ENCODE measurements at places on chromosomes 6 and 20.
A peak's percentile ranks its signal among the peaks of the same experiment; 100 is the strongest.

GRCh38 chr20:31751126-31751525 lies 12.0 kb downstream of the TPX2 start:
- DNase-seq: no peak

GRCh38 chr20:51528263-51529027 lies 14.1 kb downstream of the NFATC2 start:
- no peak for DNase-seq

GRCh38 chr20:6360766-6361165 lies 237.9 kb upstream of the FERMT1 start:
- no peak for DNase-seq

- no peak for DNase-seq
Measured at GRCh38 chr6:49468042-49468441, 4.9 kb downstream of the CENPQ start.

GRCh38 chr6:133730881-133731280 lies 158.0 kb upstream of the TCF21 start:
- DNase-seq: no peak

DNA sequence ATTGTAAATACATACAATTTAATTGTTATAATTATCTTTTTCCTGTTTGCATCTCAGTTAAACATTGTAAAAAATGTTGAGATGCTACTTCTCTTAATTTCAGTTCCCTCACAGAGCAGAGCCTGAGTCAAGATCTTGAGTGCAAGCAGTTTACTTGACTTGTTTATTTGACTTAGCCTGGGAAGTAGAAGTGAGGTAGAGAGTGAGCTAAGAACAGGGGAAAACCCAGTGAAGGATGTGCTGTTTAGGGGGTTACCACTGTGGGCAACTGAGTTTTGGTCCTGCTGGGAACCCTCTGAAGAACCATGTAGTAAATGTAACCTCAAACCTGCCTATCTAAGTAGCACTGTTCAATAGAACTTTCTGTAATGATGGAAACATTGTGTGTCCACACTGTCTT lies 495.2 kb upstream of the FLRT3 start:
- DNase-seq: no peak

GRCh38 chr6:132713352-132714134 lies at the start of gene VNN1:
Gene VNN1 (minus strand): TSS chr6:132714055. CDS start chr6:132714035, 20 bp downstream.
- DNase-seq: no peak

- no peak for DNase-seq
Measured at GRCh38 chr6:885051-885590, 192.2 kb upstream of the EXOC2 start.

DNA sequence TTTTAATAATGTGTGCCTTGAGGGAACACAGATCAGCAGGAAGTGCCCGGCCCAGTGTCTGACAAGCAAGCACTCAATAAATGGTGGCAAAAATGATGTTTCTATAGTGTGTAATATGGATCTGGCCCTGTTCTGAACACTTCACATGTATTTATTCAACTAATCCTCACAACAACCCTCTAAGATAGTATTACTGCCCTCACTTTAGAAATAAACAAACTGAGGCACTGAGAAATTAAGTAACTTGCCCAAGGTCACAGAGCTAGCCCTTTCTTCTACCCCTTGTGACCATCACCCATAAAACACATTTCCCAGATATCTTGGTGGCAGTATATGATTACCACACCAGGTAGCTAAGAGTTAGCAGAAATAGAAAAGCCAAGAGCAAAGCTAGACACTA lies 12.8 kb upstream of the MTFR2 start:
- DNase-seq: no peak

GRCh38 chr6:136318676-136319075 lies 29.0 kb upstream of the BCLAF1 start:
- DNase-seq: no peak

- peak; percentile 73 for DNase-seq
Measured at GRCh38 chr20:57464642-57465211, 60.2 kb downstream of the CTCFL start.

GRCh38 chr20:32031007-32031958 lies 20.8 kb upstream of the HCK start:
- DNase-seq: peak; percentile 97

- DNase-seq: no peak
Measured at GRCh38 chr6:130841128-130841728, 14.0 kb downstream of the SMLR1 start.

DNA sequence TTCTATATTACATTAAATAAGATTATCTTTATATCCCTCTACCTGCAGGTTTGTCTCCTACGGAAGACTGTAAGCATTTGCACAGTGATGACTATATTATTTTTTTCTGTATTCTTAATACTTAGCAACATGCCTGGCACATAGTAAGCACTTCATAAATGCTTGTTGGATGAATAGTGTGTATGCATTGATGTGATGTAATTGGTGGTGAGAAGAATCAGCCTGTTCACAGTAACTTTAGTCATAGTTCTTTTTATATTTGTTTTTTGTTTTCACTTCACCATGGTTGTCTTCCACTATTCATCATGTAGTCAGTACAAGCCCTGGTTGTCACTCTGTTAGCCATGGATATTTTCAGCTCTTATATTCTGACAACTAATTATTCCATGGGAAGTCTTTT lies 184.0 kb upstream of the FLRT3 start:
- DNase-seq: no peak

- no peak for DNase-seq
Measured at GRCh38 chr6:167244991-167245390, 46.1 kb upstream of the UNC93A start.

GRCh38 chr20:12773936-12774335 lies 234.8 kb upstream of the SPTLC3 start:
- no peak for DNase-seq

GRCh38 chr6:147549531-147549930 lies 41.0 kb downstream of the SAMD5 start:
- DNase-seq: no peak

GRCh38 chr6:68636666-68637065 lies 1.6 kb downstream of the ADGRB3 start:
- DNase-seq: no peak

DNA sequence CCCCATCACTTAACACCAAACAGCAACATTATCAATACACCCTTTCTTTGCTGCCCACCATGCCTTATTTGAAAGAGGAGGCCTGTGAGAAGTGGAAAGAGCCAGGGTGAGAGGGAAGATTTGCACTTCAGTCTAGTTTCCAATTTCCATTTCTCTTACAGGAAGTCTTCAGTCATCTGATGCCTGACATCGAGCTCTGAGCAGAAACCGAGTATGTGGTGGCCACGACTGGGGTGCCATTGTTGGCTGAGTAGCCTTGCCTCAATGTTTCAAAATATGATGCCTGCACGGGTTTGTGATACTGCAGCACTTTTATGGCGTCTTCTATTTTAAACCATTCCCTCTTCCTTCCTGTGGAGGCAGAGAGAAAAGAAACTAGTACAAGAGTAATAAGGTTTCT lies 39.8 kb upstream of the SMIM29 start:
- no peak for DNase-seq

DNA sequence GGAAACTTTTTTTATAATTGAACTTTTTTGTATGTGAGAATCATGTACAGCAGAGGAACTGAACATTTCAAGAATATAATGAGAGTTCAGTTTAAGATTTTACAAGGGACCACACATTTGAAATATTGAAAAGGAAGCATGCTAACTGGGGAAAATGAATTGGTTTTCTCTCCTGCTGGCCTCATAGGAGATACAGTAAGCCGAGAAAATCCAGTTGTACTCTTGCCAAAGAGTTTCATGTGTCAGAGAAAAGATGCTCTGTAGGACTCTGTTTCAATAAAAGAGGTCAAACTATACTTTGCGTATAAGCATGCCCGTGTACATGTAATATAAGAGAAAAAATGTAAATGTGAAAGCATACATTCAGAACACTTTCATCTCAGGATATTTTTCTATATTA lies 393.5 kb upstream of the NRSN1 start:
- no peak for DNase-seq

DNA sequence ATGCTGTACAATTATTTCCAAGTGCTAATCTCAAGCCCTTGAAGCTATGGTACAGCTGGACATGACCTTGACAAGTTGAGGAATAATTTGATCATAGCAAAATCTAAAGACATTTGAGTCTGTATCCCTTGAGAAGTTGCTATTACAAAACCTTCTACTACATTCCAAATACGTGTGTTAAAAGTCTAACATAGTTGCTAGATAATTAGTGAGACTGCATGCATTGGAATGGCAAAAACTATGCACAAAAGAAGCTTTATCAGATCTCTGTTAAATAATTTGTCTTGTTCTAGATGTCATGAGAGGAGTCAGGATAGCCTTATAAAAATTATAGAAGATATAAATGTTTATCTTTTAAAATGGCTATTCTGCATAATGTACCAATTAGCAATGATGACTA lies 127.8 kb downstream of the GJA1 start:
- no peak for DNase-seq

GRCh38 chr20:8344106-8344505 lies 212.0 kb downstream of the PLCB1 start:
- DNase-seq: no peak

- no peak for DNase-seq
Measured at GRCh38 chr6:49332781-49333180, 130.3 kb downstream of the MMUT start.

DNA sequence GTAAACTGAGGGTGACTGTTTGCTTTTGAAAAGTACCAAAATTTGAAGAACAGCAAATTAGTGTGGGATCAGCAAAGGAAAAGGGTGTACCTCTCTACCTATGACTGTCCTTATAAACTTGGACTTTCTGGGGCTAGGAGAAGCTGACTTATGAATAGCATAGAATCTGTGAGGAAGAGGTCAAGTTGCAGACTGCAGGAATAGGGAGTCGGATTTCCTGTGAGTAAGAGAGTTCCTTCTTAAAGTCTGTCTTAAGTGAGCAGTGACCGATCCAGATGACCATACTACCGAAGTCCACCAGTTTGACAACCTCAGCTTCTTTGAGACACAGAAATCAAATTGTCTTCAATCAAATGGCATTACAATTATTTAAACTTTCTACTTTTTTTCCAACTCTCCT lies 708.7 kb downstream of the UTRN start:
- no peak for DNase-seq

- no peak for DNase-seq
Measured at GRCh38 chr6:150544793-150545192, 54.9 kb upstream of the PLEKHG1 start.

DNA sequence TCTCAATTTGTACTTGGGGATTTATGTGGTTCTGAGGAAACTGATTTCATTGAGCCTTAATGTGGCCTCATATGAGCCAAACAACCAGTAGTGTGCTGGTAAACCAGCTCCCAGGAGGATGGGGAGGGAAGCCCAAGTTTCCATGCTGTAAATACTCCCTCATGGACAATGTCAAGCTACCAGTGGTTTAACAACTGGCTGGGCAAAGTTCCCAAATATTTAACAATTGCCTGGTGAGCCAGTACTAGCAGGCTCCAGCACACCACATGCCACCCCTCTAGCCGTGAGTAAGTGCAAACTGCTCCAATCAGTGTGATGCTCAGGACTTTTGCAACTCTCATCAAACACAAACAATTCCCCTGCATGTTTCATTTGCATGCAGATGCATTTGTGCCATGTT lies 19.2 kb upstream of the CDKN1A start:
- no peak for DNase-seq

DNA sequence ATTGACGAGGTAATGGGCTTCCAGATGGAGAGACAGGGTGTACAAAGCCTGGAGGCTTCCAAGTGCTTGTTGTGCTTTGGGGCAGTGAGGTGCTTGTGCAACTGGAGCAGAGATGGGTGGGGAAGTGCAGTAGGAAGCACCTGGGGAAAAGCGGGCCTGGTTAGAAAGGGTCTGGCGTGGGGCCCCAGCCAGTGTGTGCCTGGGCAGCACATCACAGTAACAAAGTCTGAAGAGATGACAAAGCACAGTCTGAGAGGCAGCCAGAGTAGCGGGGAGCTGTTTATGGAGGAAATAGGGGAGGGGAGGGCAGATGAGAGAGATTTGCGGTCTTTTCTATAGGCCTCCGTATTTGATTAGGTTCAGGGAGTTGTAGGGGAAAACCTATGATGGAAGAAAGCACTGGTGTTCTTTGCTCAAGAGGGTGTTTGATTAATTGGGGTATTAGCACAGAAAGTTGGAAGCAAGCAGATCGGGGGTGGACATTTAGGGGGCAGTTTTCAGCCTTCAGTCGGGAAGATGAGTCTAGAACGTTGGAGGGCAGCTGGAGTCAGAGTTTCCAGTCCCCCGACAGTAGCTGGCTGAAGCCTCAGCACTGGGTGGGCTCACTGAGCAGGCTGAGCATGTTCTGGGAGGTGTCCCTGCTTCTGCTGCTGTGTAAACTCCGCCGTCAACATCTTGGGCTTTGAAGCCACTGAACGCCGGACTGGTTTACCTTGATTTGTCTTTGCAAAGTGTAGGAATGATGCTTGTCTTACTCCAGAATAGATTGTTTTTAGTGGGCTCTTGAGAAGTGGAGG lies 15.5 kb upstream of the MROH8 start:
- DNase-seq: no peak

- peak; percentile 52 for DNase-seq
Measured at GRCh38 chr6:162726947-162727321, 632 bp downstream of the PRKN start.

- peak; percentile 95 for DNase-seq
Measured at GRCh38 chr20:57390604-57391438, at the start of gene RBM38. Gene RBM38 (plus strand): TSS chr20:57391396. CDS start chr20:57391582, 186 bp downstream.

- peak; percentile 40 for DNase-seq
Measured at GRCh38 chr6:117601811-117602150, 530 bp downstream of the GOPC start.

DNA sequence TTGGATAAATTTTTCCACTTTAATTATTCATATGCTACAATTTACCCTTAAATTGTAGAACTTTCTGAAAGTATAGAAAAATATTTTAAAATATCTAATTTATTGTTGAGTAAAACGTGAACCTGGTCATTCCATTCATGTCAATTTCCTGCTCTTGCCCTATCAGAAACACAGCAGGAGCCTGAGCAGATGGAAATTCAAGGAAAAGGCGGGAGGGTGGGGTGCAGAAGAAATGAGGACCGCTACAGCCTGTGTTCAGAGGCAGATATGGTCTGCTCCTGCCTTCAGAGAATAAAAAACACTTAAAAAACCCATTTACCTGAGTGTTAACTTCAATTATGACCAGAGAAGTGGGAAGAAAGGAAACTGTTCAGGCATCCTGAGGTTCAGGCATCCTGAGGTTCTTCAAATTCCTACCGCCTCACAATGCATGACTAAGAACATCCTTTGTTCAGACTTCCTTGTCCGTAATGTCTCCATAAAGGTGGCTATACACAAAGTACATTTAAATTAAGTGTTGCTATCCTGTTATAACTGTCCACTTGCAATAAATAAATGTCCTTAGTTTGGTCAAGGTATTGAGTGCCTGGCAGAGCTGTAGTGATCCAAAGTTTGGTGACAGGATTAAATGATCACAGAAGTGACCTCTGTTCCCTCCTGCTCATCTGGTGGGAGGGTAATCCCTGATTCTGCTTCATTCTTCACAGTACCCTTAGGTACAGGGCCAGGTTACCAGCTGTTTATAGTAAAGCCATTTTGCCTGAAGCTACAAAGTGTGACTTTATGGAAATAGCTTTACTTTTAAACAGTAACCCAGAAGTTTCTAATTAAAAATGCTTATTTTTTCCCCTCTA lies 109.1 kb downstream of the MAN1A1 start:
- no peak for DNase-seq

- no peak for DNase-seq
Measured at GRCh38 chr6:21367649-21368154, 225.8 kb upstream of the SOX4 start.

- no peak for DNase-seq
Measured at GRCh38 chr6:10719296-10719963, 3.4 kb upstream of the TMEM14C start.

Measured in HuH-7 (cell line).